ENCODE measurements at places on chromosomes 12 and 14.

DNA sequence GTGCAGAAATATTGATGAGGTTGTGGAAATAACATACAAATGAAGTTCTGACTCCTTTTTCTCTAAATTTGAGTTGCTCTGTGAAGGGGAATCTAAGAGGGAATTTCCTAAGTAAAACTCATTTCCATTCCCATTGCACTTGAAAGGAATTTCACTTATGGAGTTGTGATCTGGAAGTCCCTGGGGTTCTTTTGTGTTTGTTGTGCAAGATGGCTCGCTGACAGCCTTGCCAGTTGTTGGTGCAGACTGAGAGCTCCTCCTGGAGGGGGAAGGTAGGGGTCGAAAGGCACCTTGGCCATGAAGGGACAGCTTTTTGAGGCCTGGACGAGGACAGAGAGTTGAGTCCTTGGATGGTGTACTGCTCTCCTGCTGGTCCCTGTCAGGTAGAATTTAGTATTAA is 72.0 kb downstream of the C12orf56 start:
- no peak for DNase-seq

- no peak for DNase-seq
Measured at GRCh38 chr14:79175671-79176070, 1005.5 kb downstream of the NRXN3 start.

DNA sequence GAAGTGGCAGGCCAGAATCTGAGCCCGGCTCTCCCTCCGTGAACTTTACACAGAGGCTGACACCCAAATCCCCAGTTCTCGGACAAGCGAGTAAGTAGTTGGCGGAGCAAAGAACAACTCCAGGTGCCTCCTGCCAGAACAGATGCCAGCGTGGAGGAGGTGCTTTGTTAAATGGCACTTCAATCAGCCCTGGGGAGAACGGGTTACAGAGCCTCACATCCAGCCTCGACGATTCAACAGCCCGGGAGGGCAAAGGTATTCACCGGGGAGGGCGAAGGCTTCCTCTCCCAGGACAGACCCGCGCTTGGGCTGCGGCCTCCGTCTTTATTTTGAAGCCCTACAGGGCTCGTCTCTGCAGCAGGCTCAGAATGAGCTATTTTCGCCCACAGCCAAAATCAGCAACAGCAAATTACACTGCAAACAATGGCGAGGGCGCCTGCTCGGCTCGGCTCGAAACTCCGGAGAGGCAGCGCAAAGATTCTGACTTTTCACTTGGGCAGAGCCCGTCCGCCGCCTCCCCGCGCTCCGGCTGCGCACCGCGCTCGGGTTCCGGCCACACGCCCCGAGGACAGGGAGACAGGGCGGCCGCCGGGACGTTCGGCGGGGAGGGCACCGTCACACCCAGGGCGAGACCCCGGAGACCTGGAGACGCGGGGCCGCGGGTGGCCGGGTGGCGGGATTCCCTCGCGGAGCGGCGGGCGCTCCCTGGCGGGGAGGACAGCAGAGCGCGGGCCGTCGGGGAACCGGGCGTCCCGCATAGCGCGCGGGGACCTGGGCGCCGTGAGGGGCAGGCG is 811 bp downstream of the TMCC3 start:
- no peak for DNase-seq

DNA sequence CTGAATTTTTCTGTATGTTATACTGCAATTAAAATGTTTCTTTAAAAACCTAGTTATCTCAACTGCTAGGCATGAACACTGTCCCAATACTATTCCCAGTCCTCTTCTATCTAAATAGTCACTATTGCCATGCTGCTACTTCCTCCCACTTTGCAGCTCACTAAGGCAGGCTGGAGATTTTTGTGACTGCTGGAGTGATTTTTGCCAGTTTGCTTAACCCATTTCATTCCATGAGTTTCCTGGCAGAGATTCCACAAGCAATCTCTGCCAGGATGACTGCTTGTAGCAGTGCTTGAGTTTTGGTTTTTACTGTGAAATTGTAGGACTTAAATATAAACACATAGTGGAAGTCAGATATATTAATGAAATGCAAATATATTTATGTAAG is 80.8 kb downstream of the BHLHE41 start:
- no peak for DNase-seq

DNA sequence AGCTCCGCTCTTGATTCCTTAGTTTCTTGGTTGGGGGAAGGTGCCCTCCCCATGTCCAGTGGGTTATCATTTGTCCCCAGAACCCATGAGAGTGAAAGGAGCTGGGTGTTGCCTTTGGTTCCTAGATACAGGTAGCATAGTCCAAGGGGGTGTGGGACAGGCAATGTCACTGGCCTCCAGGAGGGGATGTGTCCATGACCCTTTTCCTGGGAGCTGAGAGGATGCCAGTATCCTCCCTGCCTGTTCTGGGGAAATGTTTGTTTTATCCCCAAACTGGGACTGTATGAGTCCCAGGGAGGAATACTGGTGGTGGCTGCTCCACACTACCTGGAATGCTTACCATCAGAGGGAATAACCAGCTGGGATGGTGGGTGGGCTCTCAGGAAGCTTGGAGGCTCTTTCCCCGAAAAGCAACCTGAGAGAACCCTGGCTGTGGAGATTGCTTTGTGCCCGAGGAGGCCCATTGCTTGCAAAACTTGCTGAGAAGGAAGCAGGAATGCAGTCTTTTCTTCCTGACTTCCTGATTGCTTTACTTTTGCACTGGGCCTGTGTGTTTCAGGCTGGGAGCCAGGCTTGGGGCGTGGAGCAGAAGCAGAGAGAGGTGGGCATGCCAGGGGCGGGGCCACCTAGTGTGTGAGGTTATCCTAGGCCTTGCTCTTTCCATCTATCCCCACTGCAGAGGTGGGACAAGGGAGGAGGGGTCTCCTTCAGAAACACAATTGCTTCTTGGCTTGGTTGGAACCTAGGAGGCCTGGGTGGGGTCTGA is 715 bp upstream of the SLC10A1 start:
- no peak for DNase-seq

DNA sequence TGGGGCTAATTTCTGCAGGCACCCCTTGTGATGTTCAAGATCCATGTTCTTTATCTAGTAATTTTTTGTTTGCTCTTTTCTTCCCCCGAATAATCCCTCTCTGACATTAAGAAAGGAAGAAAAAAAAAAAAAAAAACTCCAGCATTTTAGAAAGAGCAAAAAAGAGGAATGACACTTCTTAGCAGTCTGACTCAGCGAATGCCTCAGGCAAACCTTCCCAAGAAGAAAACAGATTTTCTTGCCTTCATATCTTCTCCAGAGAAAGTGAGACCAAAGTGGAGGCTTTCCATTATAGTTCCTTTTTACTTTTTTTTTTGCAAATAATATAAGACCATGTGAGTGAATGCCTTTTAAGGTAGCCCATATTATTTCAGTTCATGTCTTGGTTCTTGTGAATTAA is 479.0 kb upstream of the SYT1 start:
- no peak for DNase-seq

- peak; percentile 89 for DNase-seq
Measured at GRCh38 chr14:92886337-92886736, 36.6 kb upstream of the CHGA start.

- no peak for DNase-seq
Measured at GRCh38 chr12:89862511-89863445, 154.1 kb upstream of the ATP2B1 start.

- no peak for DNase-seq
Measured at GRCh38 chr12:96120359-96121100, 73.6 kb upstream of the ELK3 start.

GRCh38 chr12:52278575-52279421 is 4.4 kb downstream of the KRT86 start:
- DNase-seq = no peak

- no peak for DNase-seq
Measured at GRCh38 chr14:104384776-104385071, 194.8 kb upstream of the C14orf180 start.

DNA sequence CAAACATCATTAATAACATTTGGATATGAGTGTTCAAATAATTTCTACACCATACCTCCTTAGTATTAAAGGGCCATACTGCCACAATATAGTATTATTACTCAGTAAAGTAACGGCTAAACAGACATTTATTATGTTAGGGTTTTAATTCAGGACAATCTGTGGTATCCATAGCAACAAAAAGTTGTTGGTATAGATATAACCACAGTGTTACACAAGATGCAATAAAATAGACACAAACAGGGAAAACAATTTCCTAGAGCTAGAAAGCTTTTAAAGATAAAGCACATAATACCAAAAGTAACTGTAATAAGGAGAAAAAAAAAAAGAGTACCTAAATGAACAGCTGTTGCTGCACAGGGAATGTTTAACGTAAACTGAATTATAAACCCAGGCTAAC is 16.1 kb downstream of the CNIH1 start:
- DNase-seq = no peak

DNA sequence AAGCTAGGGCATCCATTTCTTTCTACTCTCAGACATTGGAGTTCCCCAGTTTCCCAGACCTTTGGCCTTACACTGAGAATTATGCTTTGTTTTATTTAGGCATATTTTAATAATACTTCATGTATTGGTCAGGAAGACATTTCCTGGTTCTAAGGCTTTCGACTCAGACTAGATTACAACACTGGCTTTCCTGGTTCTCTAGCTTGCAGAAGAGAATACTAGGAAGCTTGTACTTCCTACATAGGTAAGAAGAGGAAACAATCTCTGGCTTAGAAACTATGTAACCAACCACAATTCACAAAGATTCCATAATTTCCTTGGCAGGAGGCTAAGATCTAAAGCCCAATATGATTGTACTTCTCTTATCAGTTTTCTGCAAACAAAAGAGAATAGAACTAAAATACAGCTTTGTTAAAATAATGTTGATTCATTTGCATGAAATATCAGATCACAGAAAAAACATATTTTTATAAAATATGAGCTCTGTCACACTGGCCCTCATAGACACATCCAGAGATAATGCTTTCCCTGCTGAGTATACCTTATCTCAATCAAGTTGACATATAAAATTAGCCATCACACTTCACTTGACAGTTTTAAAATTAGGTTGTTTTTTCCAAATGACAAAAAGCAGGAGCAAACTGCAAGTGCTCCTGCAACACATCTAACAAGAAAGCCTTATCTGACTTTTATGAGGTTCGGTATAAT is 30.5 kb downstream of the CLEC2D start:
- DNase-seq = no peak

DNA sequence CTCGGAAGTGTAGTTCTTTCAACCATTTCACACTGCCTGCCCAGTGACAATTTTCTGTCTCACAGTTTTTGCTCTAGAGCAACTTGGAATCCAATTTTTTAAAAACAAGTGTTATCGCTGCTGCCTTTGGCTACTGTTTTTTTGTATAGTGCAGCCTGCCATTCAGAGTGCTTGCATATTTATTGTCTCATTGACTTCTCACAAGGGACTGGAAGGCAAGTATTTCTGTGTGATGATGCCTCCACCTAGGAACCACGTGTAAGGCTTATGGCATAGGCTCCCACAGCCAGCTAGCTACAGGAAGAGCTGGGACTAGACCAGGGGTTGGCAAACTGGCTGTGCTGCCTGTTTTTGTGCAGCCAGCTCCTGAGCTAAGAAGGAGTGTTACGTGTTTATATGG is 903 bp downstream of the PARPBP start:
- no peak for DNase-seq

DNA sequence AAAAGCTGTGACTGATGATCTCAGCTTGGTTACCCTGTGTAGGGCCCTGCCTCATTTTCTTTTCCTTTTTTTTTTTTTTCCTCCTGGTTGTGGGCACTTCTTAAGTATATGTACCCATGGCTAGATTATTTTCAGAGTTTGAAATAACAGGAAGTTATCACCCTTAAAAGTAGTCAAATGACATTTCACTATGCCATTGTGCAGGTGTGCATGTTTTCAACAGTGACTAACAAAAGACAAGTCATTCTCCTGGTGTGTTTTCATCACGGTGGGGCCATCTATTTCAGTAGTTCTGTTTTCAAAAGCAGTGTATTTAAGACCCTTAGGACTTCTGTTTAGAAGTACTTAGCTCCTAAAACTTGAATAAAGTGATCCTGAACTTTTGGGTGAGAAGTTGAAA is 15.0 kb downstream of the GABARAPL1 start:
- no peak for DNase-seq

DNA sequence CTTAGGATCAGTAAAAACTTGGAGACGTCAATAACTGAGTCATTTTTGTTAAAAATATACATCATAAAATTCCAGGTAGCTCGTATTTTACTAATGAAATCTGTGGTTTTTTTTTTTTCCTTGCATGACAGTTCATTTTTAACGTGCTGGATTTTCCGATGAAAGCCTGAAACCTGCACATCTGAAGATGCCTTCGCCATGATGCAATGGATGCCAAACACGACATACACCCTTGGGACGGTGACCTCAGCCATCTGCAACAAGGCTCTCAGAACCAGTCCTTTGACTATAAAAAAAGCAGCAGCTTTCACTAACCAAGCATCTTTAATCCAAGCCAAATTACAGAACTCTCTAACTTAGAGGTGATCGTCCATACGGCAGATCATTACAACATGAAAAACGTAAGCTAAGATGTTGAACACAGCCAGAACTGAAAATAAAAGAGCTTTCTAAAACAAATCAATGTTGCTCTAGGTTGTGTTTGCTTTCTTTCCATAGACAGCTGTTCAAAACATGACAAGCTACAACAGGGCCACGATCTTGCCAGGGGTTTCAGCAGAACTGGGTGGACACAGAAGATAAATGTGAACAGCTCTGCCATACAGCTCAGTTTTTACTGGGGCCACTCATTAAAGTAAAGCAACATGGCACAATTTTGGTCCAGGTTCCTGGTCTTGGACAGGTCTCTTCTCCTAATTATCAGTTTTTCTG is 7.8 kb downstream of the NIN start:
- no peak for DNase-seq

DNA sequence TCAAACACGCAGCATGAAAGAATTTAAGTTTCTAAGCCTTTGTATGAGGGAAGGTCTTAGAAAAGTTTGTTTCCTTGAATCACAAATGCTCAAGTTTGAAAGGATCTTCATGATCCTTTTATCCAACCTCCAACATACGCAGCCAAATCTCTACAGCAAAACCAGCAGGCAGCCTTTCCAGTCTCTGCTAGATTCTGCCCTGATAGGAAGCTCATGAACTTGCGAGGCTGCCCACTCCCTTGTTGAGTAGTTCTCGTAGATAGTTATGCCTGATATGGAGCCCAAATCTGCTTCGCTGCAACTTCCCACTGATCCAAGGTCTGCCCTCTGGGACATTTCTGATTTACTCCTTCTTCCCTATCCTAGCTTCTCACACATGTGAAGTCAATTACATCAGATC is 272.9 kb downstream of the EGLN3 start:
- no peak for DNase-seq

- no peak for DNase-seq
Measured at GRCh38 chr12:131008-131407, 64.4 kb downstream of the IQSEC3 start.

DNA sequence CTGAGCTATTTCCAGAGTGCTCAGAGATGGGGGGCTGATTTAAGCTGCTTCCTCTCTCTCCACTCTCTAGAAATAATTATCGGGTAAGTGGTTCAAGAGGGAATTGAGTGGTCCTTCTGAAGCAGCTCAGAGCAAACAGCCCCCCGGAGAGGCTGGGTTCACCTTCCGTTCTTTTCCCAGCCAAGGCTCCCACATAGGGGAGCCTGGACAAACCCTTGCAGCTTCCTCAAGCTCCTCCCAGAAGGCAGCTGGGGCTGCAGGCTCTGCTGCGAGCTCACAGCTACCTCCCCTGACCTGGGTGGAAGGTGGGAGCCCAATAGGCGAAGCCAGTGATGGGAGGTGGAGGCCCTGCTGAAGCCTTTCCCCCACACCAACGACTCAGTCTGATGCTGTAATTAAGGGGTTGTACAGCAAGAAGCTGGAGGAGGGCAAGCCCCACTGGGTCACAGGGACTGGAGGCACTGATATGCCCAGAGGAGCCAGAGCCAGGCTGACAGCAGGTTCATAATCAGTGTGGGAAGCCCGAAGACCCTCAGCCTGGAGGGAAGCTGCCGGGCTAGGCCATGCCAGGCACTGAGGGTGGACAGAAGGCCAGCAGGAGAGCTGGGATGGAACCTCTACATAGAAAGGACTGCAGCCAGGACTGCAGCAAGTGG is 52.4 kb downstream of the ARL6IP4 start:
- DNase-seq = no peak

Measured in NCI-H1436 treated with DMSO at 0.1 percent for 48 hours (cell line).